M059J (cell line): ENCODE measurements at places on chromosomes 7 and 10. TPM values are rescaled to one million over a fixed set of nuclear protein-coding genes. Genes with fewer than 3 reads are reported as not detected.

GRCh38 chr10:105967256-105967655, 1197.2 kb downstream of the SORCS1 start:
- no peak for DNase-seq

GRCh38 chr10:44463511-44464121, 78.7 kb upstream of the CXCL12 start:
- DNase-seq, result peak; percentile 83

GRCh38 chr7:40239755-40240303, 105.0 kb downstream of the SUGCT start:
- DNase-seq, result no peak

- DNase-seq, result no peak
These were observed 19.4 kb upstream of the EZH2 start for GRCh38 chr7:148903504-148903903.

DNA sequence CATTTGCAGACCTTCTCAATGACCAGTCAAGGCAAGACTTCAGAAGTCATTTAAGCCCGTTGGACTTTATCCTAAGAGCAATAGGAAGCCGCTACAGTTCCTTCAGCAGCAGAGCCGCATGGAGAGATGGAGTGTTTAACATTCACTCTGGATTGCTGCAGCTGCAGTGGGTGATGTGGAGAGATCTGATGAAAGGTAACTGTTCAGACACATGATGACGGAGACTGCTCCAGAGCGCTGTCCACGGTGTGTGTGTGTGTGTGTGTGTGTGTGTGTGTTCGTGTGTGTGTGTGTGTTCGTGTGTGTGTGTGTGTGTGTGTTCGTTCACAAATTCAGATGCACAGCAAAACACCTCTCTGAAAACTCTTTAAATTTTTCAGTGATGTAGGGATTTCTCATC, 37.0 kb downstream of the SEC61G start:
- DNase-seq, result no peak

GRCh38 chr10:44326474-44327030, 58.3 kb downstream of the CXCL12 start:
- no peak for DNase-seq

DNA sequence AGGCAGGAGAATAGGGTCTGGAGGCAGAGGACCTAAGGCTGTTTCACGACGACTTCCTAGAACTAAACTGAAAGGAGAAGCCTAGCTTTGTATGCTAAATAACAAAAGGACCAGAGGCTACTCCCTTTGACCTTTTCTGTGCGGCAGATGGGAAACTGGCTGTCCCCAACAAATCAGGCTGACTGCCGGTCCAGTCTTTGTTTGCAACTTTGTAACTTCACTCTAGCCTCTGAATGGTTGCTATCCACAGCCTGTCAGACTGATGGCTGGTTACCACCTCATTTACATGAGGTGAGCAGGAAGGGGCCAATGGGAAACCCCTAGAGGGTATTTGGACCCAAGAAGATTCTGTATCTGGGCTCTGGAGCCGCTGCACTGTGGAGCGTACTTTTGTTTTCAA, 132.6 kb upstream of the SHH start:
- DNase-seq, result no peak

- no peak for DNase-seq
These were observed 20.9 kb upstream of the LFNG start for GRCh38 chr7:2498708-2499107.

PDE6C gene
- not detected in 2 replicates for total RNA-seq

DNA sequence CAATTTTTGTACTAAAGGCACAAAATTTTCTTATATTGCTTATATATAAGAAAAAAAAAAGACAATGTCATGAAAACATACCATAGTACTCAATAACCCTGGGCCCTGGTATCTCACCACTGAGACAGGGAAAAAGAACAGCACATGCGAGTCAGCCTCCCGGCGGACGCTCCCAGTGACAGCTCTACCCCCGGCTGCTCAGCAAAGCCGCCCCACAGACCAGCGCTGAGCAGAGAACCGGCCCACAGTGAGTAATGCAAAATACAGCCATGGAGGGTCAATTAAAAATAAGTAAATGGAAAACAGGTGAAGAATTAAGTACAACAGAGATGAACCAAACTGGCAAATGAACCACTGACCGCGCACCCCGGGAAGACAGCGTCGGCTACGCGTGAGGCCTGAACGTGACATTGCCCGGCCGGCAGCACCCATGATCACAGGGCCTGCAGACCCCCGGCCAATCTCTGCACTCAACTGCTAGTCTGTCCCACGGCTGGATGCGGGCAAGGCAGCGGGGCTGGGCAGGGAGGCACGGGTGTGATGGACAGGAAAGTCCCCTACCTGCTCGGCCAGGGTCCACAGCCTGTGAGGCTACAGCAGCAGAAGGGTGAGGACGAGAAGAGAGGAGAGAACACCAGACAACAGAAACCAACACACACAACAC, 175.9 kb downstream of the ZMYND11 start:
- no peak for DNase-seq
